ENCODE measurements at places on chromosomes 4 and X.

- DNase-seq, result no peak
Measured at GRCh38 chrX:112761242-112762207, 79.1 kb downstream of the AMOT start.

- DNase-seq, result no peak
Measured at GRCh38 chr4:70759126-70759525, 37.4 kb downstream of the RUFY3 start.

DNA sequence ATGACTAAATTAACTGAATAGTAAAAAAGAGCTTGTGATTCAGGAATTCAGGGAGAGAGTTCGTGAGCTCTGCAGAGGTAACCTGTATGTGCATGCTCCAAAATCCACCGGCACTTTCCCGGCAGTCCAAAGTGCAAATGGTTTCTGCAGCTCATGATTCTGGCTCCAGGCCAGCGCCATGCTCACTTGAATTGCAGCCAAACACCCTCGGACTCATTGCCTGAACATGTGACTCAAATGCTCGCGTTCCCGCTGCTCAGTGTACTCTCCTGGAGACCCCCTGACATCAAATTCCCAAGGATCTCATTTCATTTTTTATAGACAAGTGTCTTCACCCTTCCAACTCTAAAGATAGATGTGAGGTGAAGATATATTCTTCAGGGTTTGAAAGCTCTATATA lies 44.1 kb upstream of the SH3RF1 start:
- DNase-seq, result no peak

- no peak for DNase-seq
Measured at GRCh38 chrX:101564651-101565050, 14.3 kb downstream of the ARMCX1 start.

DNA sequence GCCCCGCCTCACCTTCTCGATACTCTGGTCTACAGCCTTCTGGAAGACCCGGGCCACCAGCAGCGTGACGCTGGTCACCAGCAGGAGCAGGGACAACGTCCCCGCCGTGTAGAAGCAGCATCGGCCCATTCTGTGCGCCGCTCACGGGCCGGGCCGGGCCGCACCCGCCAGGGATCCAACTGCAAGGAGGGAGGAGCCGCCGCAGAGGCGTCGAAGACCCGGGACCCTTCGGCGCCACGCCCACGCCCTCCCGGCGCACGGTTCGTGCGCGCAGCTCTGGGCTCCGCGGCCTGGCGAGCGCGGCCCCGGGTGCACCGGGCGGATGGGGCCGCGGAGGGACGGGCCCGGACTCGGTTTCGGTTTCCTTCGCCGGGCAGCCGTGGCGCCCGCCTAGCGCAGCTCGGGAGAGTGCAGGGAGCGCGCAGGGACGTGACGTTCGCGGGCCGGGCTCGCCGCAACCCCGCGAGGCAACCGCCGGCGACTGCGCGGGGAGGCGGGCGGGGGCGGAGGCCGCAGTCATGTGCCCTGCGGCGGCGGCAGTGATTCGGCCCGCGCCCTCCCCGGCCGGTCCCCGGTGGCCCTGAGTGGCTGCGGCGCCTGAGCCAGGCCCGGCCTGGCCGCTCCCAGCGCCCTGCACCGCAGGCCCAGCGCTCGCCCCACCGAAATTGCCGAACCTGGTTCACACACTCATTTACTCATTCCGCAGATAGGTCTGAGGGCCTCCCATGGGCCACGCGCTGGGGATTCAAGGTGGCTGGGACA lies at the start of gene SCARB2:
Gene SCARB2 (minus strand): TSS at position 410 of the 762 bp plus-strand sequence. CDS start 281 bp downstream, at position 129.
- no peak for DNase-seq

DNA sequence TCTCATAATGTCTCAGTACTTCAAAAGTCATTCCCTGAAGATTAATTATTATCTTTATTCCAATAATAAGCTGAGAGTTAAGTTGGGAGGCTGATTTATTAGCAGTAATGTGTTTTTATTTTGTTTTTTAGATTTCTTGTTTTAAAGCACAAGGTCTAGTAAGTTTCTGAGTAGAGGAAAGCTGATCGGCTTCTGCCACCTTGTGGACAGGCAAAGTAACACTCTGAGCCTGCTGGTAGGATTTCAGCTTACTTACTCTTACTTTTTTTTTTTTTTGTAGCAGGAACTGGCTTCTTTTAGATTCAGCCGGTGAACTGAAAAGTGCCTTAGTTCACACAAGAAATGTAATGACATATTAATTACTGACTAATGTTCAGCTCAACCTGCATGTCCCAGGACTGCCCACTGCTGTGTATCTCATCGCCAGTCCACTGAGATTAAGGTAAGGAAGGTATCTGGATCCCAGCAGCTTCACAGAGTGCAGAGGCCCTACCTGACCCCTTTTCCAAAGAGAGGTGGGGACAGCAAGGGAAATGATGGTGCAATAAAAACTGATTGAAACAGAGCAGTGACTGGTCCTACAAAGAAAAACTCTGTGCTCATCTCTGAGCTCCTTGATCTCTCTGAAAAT lies 126.5 kb downstream of the ADGRA3 start:
- DNase-seq, result no peak

DNA sequence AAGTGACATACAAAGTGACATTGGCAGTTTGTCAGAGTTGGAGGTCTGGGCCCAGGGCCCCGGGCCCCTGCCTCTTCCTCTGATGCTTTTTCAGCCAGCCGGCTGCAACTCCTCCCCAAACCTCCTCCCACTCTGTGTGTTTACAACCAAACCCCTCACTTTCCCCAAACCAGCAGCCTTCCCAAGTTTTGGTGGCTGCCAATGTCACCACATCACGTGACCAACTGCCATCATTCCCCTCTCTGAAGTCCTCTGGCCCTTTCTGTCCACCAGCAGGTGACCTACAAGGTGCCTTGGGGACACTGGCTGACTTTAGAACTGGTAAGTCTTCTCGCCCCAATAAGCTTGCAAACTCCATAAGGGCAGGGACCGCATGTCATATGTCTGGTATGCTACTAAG lies 357.7 kb downstream of the BCOR start:
- no peak for DNase-seq

DNA sequence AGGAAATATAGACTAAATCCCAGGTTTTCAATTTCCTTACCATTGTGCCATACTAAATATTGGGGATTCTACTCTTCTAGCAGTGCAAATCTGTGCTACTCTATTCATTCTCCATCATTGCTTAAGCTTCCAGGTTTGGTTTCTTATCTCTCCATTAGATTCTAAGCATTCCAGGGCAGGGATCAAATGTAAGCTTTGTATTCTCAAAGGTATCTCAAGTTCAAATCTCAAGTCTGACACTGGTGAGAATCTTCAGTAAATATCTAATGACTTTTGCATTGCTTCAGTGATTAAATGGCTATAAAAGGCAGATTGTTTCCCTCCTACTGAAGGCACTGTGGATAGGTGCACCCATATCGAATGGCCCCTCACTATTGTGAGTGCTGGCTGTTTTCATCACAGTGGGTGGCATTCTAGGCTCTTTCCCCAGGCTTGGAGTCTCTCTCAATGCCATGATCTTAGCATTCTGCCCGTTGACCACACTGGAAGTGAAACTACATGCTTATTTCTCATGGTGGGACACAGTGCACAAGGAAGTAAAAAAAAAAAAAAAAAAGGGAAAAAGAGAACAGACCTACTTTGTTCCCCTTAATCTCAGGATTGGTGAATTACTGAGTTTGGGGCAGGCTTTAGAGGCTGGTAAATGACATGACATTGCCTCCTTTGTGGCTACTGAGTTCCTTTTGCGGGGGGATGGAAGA lies 28.7 kb downstream of the FAM9C start:
- no peak for DNase-seq

- no peak for DNase-seq
Measured at GRCh38 chr4:69753686-69754085, 6.7 kb downstream of the SULT1B1 start.

DNA sequence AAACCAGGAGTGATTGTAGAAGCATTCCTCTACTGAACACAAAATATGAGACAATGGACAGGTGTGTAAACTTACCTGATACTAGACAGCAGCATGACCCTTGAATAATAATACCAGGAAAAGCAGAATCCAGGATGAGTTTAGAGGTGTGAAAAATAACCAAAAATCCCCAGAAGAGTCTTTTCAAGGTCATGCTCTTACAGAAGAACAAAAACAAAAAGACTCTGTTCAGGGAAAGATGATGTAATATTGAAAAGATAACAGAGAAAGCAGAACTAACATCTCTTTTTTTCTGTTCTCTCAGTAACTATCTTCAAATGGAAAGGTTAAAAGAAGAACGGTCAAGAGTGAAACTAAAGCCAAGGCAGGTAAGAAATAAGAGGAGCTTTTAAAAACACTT lies 14.0 kb upstream of the ARHGAP10 start:
- no peak for DNase-seq

DNA sequence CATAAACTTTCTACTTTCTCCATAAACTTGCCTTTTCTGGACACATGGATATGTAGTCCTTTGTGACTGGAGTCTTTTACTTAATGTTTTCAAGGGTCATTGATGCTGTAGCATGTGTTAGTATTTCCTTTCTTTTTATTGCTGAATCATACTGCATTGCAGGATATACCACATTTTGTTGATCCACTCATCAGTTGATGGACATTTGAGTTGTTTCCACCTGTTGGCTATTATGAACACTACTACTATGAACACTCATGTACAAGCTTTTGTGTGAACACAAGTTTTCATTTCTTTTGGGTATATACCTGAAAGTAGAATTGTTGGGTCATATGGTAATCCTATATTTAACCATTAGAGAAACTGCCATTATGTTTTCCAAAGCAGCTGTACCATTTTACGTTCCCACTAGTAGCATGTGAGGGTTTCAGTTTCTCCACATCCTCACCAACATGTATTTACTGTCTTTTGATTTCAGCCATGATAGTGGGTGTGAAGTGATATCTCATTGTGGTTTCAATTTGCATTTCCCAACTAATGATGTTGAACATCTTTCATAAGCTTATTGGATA lies 26.3 kb upstream of the GPM6B start:
- no peak for DNase-seq

GRCh38 chr4:73822812-73823504 lies 13.5 kb upstream of the CXCL6 start:
- no peak for DNase-seq

DNA sequence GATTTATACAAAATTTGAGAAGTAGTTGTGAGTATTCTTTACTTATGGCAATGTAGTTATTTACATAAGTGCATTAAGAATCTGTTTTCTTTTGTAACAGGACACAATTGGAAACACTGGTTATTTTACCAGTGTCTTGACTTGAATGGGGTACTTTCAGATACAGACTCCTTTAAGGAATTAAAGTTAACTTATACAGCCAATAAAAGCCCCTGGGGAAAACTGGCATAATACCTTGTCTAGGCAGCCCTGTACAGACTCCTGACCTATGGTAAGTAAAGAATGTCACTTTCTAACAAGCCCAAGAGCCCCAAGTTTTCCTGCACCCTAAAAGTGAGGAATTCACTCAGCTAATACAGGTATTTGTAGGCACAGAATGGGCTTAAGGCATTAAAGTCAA lies 241.8 kb downstream of the CPXCR1 start:
- DNase-seq, result no peak

DNA sequence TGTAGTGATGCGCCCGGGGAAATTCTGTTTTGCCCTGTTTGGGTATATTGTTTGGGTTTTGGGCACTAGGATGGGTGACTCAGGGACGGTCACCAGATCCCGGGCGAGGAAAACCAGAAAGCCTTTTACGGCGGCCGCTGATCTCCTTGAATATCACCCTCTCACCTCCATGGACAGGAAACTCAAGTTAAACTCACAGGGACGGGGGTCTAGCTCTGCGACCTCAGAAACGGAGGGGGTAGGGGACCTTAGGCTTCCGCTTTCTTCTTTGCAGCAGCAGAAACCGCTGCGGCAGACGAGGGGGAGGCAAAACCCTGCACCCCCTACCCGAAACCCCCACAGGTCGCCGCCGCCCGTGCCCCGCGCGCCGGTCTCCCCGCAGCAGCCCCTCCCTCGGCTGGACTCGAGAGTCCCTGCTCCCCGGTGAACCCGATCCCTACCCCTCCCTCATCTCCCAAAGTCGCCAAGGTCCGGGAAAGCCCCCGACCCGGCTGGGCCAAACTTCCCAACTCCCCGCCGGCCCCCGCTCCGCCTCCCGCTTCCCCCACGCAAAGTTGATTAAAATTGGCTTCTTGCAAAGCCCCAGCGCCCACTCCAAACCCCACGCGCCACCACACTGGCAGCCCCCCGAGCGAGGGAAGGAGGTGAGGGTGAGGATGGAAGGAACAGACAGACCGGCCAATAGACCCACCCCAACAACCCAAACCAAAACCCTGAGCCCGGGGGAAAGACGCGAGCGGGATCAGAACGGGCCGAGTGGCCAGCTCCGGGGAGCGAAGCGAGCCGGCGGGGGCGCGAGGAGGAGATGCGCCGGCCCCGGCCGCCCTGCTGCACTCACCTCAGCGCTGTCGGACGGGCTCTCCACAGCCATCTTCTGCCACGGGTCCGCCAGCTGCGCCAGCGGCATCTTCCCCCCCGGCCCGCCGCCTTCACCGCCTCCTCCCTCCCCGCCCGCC lies 705 bp downstream of the RPS6KA3 start:
- DNase-seq, result no peak

GRCh38 chr4:146550161-146550560 lies 28.4 kb upstream of the SLC10A7 start:
- DNase-seq, result no peak

DNA sequence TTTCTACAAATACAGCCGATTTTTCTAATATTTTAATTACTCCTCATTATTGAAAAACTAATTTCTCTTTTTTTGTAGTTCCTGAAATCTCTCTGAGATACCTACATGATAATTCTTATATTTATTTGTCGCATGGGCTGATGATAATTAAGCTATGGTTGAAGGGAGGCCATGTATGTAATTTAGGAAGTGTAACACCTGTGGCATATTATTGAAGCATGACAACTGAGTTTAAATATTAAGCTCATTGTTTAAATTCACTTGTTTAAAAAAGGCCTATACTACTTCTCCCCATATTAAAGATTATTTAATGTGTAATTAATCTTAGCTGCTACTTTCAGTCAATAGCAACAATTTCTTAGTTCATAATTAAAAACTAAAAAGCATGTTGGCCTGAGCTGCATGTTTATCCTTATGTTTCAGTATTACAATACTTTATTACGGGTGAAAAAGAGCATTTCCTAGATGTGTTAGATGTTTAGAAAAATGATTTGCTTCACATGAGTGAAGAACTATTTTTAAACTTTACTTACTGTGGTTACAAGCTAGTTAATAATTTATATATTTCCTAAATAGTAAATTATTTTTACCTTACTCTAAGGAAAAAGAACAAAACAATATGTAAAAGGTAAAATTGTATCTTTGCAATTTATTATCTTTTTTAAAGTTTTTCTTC lies 122.4 kb downstream of the RAP1GDS1 start:
- no peak for DNase-seq

GRCh38 chr4:186719925-186720694 lies 3.5 kb downstream of the FAT1 start:
- DNase-seq, result no peak

- no peak for DNase-seq
Measured at GRCh38 chr4:127448986-127449385, 183.8 kb upstream of the INTU start.

GRCh38 chr4:2929469-2929868 lies 33.7 kb downstream of the NOP14 start:
- no peak for DNase-seq

DNA sequence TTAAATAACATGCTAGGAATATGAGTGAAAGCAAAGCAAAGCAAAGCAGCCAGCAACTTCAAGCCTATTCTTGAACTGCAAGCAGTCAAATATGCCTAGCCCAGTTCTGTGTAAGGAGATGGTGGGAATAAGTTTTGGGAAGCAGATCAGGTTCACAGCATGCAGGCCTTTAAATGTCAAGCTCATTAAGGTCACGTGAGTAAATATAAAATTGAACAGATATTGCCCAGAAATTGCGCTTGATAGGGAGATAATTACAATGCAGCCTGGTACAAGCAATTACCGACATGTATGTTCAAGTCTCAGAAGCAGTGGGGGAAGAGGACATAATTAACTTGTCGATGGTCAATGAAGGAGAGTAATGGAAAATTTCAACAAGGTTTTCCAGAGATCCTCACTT lies 6.0 kb downstream of the GNPDA2 start:
- no peak for DNase-seq

All from SK-N-MC (cell line).